Activated B cell treated with CpG ODN at 0.5 μM for 24 hours (primary cell): ENCODE measurements at places on chromosomes 1 and 21. TPM values are rescaled to one million over a fixed set of nuclear protein-coding genes. Genes with fewer than 3 reads are reported as not detected.

CNR2 gene
- total RNA-seq, result 44.5 and 51.0 TPM in 2 replicates

ERG gene
- total RNA-seq, result not detected in 2 replicates

PLPP3 gene
- 4.6 TPM in 2 replicates for total RNA-seq

CSF1 gene
- total RNA-seq, result 1.9 and 2.0 TPM in 2 replicates

MAP3K21 gene
- total RNA-seq, result 1.5 TPM in 2 replicates

DNA sequence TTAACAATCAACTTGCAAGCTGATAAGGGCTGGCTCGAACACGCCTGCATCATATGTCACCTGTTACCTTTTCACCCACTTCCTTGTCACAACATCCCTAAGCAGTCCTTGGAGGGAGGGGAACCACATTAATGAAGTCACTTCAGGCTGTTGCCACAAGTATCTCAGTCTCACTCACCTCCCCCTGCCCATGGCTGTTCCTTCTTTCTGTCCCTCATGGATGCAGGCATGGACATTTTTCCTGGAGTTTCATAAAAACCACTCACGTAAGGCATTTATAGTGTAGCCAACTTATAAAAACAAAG, 76.8 kb upstream of the ANGPTL1 start:
- no peak for DNase-seq

DNA sequence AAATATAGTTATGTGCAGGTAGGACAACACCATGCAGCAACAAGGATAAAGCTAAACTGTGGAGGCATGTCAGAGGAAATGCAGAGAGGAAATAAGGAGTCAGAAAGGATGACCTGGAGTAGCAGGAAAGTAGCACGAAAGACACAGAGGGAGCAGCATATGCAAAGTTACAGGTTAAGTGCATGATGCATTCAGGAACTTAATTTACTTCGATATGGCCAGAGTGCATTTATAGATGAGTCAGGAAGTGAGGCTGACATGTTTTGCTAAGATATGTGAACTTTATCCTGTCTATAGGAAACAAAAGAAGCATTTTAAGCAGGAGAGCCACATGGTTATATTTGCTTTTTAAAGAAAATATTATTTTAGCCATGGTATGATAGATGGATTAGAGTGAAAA, 15.4 kb upstream of the MUTYH start:
- DNase-seq, result no peak

GRCh38 chr1:231357831-231358354, 19.8 kb downstream of the SPRTN start:
- no peak for DNase-seq

DNA sequence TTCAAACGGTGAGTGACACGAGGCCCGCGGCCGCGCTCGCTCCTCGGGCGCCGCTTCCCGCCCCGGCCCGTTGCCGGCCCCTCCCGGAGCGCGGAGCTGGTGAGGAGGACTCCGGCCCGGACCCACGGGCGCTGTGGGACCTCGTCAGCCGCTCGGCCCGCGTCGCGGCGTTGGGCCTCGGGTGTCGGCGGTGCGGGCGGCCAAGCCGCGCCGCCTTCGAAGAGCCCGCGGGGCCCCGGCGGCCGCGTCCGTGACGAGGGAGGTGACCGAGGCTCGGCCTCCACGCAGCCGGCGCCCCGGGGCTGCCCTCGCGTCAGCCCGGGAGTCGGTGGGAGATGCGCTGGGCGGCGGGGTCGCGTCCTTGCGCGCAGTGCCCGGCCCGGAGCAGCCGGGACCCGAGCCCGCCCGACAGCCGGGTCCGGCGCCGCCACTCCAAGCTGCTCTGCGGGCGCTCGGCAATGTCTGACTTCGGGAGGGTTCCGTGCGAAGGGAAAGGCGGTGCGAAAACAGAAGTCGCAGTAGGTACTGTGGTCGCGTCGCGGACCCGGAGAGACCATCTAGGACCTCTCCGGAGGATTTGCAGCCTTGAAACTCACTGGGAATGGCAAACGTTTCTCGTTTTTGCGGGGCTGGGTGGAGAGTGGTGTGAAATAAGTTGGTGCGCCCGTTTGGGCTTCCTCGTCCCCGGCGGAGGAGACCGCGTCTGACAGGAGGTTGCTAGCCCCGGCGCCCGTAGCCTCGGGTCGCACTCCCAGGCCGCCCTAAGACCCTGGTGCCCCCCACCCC, 829 bp downstream of the SPEN start:
- peak; percentile 69 for DNase-seq

DNA sequence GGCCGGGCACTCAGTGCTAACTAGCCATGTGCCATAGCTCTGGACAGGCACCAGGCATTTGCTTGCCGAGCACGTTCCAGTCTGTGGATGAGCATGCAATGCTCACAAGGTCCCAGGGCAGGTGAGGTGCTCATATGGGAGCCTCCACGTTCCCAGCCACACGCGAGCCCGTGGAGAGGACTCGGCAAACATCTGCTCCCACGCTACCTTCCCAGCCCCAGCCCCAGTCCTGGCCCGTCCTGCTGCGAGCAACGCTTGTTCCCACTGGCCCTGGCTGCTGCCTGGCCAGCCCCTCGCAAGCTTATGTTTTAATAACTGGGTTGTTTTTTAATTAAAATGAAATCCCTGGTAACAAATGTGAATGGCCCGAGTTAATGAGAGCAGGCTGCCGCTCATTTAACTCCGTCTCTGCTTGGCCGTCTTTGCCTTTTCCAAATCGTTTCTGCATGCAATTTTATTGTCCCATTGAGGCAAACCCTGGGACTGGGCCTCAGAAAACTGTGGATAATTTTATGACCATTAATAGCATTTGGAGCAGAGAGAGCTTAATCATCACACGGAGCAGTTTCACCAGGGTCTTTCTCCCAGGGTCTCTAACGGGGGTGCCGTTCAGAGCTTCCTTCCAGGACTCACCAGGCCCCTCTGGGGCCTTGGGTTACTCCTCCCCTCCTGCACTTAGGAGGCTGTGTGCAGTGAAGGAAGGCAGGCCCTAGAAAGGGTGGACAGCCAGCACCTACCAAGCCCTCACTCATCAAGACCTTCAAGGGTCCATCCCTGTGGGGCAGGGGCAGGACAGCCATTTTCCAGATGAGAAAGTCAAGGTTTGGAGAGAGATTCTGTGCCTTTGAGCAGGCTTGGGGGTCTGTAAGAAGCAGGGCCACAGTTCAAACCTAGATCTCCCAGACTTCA, 136.8 kb downstream of the GLIS1 start:
- DNase-seq, result no peak

DNA sequence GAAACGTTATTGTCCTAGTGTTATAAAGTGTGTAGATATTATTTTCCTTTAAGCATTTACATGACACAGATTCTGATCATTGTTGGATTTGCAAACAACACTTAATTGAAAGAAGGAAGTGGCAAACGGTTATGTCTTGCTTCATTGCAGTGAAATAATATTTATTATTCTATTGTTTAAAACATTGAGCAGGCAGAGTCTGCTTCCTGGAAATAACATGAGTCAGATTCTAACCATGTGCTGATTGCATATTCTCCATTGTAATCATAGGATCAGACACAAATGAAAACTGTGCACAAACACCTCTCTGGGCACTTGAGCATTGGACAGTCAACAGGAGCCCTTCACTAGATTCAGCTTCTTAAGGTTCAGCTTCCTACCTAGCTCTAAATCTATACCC, 46.8 kb upstream of the USP25 start:
- no peak for DNase-seq

- DNase-seq, result no peak
Measured at GRCh38 chr1:10630661-10631120, 155.9 kb downstream of the PEX14 start.

DNA sequence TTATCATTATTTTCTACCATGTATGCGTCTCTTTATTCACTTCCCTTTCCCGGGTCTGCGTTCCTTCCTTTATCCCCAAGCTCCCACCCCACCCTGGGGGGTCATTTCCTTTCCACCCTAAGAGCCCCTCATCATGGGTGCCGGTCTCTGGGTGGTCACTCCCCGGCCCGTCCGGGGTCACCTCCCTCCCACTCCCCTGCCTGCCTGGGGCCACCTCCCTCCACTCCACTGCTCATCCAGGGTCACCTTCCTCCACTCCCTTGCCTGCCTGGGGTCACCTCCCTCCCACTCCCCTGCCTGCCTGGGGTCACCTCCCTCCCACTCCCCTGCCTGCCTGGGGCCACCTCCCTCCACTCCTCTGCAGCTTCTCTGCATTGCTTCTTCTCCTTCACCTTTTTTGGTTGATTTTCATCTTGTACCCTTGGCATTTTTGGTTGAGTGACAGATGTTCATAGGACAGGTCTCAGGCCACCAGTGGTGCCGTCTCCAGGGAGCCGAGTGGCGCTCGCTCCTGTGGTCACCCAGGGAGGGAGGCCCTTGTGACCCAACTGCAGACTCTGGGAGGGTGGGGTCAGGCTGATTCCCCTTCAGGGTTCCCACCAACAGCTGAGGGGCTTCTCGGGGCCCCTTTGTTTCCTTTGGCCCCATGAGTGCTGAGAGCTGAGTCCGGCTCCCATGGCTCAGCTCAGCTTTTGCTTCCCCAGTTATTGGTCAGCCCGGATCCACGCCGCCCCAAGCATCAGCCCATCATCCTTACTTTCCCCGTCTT, 48.6 kb upstream of the PCBP3 start:
- DNase-seq, result no peak

- no peak for DNase-seq
Measured at GRCh38 chr1:230359992-230360668, 66.0 kb downstream of the PGBD5 start.

DNA sequence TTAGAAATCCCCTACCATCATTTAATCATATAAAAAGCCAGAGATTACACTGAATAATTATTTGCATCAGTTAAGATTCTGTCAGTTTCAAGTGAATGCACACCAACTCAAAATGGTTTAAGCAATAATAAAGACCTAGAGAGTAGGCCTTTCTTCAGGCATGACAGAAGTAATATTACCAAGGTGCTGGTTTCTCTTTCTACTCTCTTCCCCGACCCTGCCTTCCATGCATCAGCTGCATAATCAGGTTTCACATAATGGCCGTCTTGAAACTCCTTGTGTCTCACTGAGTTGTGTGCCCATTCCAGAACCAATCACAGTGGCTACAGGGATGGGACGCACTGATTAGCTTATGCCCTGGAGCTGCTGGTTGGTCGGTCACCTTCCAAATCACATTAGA, 103.5 kb upstream of the SERTAD4 start:
- DNase-seq, result no peak

DNA sequence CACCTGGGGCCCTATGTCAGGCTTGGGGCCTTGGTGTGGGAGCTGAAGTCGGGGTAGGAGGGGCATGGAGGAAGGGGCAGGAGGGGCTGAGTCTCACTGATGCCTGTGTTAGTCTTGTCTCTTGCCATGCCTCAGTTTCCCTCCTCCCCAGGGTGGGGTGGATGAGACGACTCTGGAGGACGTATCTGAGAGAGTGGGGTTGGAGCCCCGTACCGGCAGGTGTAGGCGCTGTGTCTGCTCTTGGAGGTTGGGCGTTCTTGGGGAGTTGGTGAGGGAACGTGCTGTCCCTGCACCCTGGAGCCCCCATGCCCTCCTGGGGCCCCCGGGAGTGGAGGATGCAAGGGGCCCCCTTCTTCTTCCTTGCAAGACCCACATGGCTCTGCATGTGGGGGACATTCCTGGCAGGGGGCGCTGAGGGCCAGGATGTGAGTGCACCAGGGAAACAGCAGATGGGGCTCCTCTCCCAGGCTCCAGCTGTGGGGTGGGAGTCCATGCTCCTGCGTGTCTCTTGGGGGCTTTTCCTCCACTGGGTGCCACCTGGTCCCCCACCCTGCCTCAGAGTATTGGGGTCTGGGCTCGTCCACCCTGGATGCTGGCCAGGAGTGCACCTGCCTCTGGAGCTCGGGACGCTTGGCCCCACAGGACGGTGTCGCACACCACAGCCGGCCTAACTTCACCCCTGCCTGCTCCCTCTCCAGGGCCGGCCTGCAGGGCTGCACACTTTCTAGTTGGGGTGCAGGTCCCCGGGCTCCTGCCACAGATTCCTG, 1.4 kb upstream of the TNFRSF14 start:
- DNase-seq, result peak; percentile 50

DNA sequence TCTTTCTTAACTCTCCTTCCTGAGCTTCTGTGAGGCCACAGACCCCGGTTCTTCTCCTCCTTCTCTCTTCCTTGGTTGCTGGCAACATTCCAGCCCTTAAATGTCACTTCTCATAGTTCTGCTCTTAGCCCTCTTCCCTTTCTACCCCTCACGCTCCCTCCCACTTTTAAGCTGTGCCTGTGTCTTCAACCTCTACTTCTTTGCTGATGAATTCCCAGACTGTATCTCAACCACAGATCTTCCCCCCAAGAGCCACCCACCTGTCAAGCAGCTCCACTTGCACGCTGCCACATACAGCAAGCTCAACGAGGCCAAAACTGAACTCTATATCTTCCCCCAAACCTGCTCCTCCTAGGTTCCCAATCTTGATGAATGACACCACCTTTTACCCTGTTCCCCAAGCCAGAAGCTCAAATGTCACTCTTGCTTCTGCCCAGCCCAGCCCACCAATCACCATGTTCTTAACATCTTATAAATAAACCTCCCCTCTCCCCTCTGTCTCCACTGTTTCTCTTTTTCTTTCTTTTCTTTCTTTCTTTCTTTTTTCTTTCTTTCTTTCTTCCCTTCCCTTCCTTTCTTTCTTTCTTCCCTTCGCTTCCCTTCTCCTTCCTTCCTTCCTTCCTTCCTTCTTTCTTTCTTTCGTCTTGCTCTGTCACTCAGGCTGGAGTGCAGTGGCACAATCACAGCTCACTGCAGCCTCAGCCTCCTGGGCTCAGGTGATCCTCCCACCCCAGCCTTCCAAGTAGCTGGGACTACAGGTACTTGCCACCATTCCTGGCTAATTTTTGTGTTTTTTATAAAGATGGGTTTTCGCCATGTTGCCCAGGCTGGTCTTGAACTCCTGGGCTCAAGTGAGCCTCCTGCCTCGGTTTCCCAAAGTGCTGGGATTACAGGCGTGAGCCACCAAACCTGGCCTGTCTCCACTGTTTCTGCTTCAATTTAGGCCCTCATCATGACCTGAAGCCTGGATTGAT, 19.8 kb upstream of the PTP4A2 start:
- DNase-seq, result no peak

DNA sequence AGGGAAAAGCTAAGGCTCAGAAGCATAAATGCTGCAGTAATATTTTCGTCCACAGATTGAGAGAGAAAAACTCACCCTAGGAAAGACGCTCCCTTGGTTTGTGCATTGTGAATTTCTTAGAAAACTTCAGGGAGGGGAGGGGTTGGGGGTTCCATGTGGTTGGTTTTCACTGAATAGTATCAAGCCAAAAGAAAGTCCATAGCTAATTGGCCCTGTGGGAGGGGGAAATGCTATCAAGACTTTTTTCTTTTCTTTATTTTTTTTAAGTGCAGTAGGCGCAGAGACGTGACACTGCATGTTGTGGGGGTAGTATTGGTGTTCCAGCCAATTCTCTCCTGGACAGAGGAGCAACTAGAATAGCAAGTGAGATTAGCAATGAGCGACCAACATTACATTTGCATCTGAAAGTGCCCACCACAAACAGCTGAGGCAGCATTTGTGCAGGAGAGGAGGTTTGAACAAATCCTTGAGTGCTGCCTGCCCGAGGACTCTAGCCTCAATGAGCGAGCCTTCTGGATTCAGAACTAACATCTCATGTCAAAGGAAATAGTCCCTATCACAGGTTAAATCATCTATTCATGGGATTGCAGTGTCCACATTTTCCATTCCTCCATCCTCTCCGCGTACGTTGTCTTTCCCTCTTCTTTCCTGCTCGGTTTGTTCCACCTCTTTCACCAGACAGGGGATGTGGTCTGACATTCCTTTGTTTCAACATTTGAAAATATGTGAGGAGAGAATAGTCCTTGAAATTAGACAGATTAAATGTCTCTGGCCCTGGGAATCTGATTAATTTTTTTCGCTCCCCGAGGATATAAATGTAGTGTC, 118.0 kb upstream of the MARK1 start:
- DNase-seq, result no peak
